Mesothelial cell of epicardium (in vitro differentiated cells): ENCODE measurements at places on chromosomes 7 and 10. TPM values are rescaled to one million over a fixed set of nuclear protein-coding genes. Genes with fewer than 3 reads are reported as not detected.

CCDC3 gene
- total RNA-seq, result 5.2 to 5.7 TPM (median 5.4 TPM) in 3 replicates

HGF gene
- 14.1 to 18.8 TPM (median 15.1 TPM) in 3 replicates for total RNA-seq

GFRA1 gene
- total RNA-seq, result 38.7 to 42.4 TPM (median 40.8 TPM) in 3 replicates

OR2A5 gene
- total RNA-seq, result not detected in 3 replicates

ANK3 gene
- 242 to 270 TPM (median 243 TPM) in 3 replicates for total RNA-seq

AKR1D1 gene
- total RNA-seq, result not detected in 3 replicates

- H3K36me3 ChIP-seq, result no peaks in the 10 kb centered on the region
- H3K27ac ChIP-seq, result no peak overlapping the region
- H3K4me1 ChIP-seq, result peaks cover 8% of the 10 kb centered on the region
- DNase-seq, result no peak
These were observed 3.4 kb upstream of the MNX1 start for GRCh38 chr7:157013602-157014549.

- H3K27ac ChIP-seq, result no peak overlapping the region
- DNase-seq, result no peak
- peaks cover 27% of the 10 kb centered on the region for H3K27me3 ChIP-seq
- no peaks in the 10 kb centered on the region for H3K36me3 ChIP-seq
These were observed 27.4 kb downstream of the SFMBT2 start for GRCh38 chr10:7383442-7383841.

GRCh38 chr10:50396491-50397311, 145.4 kb upstream of the ASAH2 start:
- DNase-seq, result no peak
- H3K36me3 ChIP-seq, result no peaks in the 10 kb centered on the region
- no peaks in the 10 kb centered on the region for H3K27me3 ChIP-seq
- H3K4me1 ChIP-seq, result peaks cover 4% of the 10 kb centered on the region
- H3K4me3 ChIP-seq, result no peak overlapping the region

DNA sequence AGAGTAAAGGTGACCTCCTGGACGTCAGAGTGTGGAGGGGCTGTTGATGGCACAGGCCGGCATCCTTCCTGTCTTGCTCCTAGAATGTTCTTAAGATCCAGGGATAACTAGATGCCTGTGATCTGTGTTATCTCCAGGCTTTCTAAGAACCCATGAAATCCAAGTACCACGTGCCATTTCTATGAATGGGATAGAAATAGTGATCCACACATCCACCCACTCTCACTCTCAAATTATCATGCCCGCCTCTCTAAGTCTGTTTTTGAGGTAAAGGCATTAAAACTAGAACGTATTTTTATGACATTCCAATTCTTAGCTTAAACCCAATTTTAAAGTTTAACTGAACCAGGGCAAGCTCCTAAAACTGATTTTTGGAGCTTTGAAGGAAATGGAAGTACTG, 622.5 kb downstream of the PARD3 start:
- H3K36me3 ChIP-seq, result peaks cover 8% of the 10 kb centered on the region
- no peaks in the 10 kb centered on the region for H3K27me3 ChIP-seq
- peaks cover 51% of the 10 kb centered on the region for H3K4me1 ChIP-seq

DNA sequence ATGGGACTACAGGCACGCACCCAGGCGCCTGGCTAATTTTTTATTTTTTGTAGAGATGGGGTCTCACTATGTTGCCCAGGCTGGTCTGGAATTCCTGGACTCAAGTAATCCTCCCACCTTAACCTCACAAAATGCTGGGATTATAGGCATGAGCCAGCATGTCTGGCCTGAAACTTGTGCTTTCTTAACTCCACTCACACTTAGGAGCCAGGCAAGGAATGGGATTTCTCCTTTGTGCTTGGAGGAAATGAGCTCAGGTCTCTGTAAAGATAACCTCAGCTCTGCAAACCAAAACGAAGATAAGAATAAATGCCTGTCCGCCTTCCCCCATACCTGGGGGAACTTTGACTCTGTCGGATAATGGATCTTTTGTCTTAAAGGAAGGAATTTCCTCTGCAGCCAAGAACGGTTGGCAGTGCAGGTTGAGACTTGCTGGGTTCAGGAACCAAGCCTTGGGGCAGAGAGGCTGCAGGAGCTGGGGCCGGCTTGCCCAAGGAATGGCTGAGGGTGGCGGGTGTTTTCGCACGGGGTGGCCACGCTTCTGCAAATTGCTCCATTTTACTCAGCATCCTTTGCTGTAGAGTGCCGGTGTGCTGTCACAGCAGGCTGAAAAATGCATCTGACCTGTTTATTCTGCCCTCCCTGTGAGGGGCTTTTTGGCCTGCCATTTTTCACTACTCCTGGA, 174.2 kb downstream of the KIAA1217 start:
- peak; percentile 23 for DNase-seq
- peaks cover 21% of the 10 kb centered on the region for H3K36me3 ChIP-seq
- peaks cover 52% of the 10 kb centered on the region for H3K4me1 ChIP-seq
- H3K4me3 ChIP-seq, result peak overlapping the region; percentile 13
- H3K27ac ChIP-seq, result peak overlapping the region; percentile 98

- H3K4me1 ChIP-seq, result peaks cover 44% of the 10 kb centered on the region
- no peak overlapping the region for H3K4me3 ChIP-seq
- DNase-seq, result peak; percentile 55
- no peaks in the 10 kb centered on the region for H3K27me3 ChIP-seq
These were observed 19.7 kb upstream of the FKBP9 start for GRCh38 chr7:32937344-32938174.

DNA sequence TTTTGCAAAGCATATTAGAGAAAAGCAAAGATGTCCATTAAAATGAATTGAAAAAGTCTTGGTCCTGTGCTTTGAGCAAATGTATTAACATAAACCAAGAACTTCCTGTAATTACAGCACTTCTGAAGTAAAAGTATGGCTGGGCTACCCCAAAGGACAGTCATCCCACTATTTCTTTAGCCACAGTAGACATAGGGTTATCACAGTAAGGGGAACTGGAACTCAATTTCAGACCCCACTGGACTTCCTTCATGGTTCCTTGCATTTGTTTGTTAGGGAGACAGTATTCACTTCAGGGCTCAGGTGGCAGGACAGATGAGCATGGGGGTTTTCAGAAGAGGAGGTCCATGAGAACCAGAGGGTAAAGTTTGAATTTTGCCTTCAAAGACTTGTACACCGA, 203.1 kb upstream of the PDE1C start:
- no peak for DNase-seq
- H3K36me3 ChIP-seq, result no peaks in the 10 kb centered on the region
- no peak overlapping the region for H3K4me3 ChIP-seq
- H3K27ac ChIP-seq, result no peak overlapping the region

DNA sequence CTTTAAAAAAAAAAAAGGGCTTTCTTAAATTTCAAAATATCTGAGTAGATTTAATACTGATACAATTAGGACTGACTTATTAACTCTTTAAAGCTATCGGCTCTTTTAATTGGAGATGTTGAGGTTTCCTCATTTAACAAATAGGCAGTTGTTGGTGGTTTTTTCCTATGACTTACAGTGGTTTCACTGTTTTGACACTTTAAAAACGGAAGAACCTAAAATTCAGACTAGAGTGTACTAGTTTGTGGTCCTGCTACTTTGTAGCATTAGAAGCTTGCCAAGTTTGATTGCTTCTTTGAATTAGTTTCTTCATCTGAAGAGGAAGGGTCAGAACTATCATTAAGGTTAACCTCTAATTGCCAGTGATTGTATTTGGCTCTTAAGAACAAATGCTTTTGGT, 27.7 kb downstream of the CUL1 start:
- H3K36me3 ChIP-seq, result peaks cover 2% of the 10 kb centered on the region
- peaks cover 5% of the 10 kb centered on the region for H3K4me1 ChIP-seq
- H3K27me3 ChIP-seq, result no peaks in the 10 kb centered on the region
- no peak overlapping the region for H3K27ac ChIP-seq
- H3K4me3 ChIP-seq, result no peak overlapping the region

GRCh38 chr7:69698109-69698825, 100.0 kb downstream of the AUTS2 start:
- no peak overlapping the region for H3K4me3 ChIP-seq
- H3K27ac ChIP-seq, result no peak overlapping the region
- DNase-seq, result no peak
- H3K27me3 ChIP-seq, result no peaks in the 10 kb centered on the region
- peaks cover 35% of the 10 kb centered on the region for H3K4me1 ChIP-seq
- H3K36me3 ChIP-seq, result no peaks in the 10 kb centered on the region

DNA sequence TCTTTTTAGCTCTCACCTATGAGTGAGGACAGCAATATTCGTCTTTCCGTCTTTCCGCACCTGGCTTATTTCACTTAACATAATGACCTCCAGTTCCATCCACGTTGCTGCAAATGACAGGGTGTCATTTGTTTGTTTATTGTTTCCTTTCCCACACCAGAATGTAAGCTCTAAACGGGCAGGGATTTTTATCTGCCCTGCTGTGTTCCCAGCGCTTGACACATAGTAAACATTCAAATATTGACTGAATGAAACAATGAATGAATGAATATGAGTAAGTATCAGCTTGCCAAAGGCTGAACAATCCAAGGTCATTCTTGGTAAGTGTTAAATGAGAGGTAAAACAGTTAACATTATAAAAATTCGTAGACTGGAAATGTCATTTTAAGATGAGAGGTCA, 12.8 kb downstream of the SH3PXD2A start:
- peaks cover 19% of the 10 kb centered on the region for H3K4me1 ChIP-seq
- no peaks in the 10 kb centered on the region for H3K27me3 ChIP-seq
- H3K36me3 ChIP-seq, result no peaks in the 10 kb centered on the region
- no peak for DNase-seq
- H3K27ac ChIP-seq, result no peak overlapping the region

GRCh38 chr10:116756277-116756676, 13.9 kb upstream of the HSPA12A start:
- H3K4me1 ChIP-seq, result peaks cover 2% of the 10 kb centered on the region
- H3K36me3 ChIP-seq, result no peaks in the 10 kb centered on the region
- no peak for DNase-seq
- peaks cover 13% of the 10 kb centered on the region for H3K27me3 ChIP-seq
- H3K27ac ChIP-seq, result no peak overlapping the region
- H3K4me3 ChIP-seq, result no peak overlapping the region

GRCh38 chr10:18409599-18410397, 241.6 kb downstream of the NSUN6 start:
- H3K27ac ChIP-seq, result no peak overlapping the region
- no peaks in the 10 kb centered on the region for H3K4me1 ChIP-seq
- H3K27me3 ChIP-seq, result no peaks in the 10 kb centered on the region
- DNase-seq, result no peak

GRCh38 chr10:124612611-124613498, 131.3 kb downstream of the FAM53B start:
- no peak overlapping the region for H3K4me3 ChIP-seq
- no peak for DNase-seq
- peaks cover 2% of the 10 kb centered on the region for H3K4me1 ChIP-seq
- H3K27me3 ChIP-seq, result no peaks in the 10 kb centered on the region
- H3K36me3 ChIP-seq, result peaks cover 2% of the 10 kb centered on the region
- peak overlapping the region; percentile 78 for H3K27ac ChIP-seq

DNA sequence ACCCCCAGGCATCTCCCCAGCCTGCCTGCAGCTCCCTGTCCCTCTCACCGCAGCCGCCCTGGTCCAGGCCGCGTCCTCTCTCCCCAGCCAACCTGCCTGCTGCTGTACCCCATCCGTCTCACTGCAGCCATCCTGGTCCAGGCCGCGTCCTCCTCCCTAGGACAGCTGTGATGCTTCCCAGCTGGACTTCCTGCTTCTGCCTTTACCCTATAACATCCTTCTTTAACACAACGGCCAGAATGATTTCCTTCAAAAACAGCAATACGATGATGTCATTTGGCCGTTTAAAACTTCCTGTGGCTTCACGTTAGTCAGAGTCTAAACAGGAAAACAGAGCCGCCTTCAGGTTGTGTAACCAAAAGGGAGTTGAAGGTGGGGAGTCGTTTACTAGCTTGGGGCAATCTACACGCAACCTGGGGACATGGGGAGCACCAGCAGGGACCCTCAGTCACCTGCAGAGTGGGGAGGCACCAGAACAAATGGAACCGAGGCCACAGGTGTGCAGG, 32.2 kb upstream of the ZFAND2A start:
- no peaks in the 10 kb centered on the region for H3K36me3 ChIP-seq
- H3K4me1 ChIP-seq, result no peaks in the 10 kb centered on the region
- peaks cover 75% of the 10 kb centered on the region for H3K27me3 ChIP-seq
- no peak for DNase-seq
- H3K4me3 ChIP-seq, result no peak overlapping the region

DNA sequence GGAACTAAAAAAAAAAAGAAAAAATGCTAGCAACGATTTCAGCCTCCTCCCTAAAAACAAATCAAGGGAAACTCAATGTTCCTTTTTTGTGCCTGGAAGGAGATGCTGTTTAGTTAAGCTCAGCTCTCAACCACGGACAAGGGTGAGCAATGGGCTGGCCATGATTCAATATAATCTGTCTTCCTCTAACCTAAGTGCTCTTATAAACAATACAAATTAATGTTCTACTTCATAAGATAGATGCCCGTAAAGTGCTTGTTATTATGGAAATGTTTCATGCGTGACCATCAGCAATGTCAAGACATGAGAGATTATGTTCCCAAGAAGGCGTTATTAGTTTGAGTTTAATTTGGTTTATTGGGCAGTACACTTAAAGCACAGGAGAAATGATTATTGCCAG, 320.3 kb downstream of the SFMBT2 start:
- H3K4me1 ChIP-seq, result peaks cover 8% of the 10 kb centered on the region
- peaks cover 12% of the 10 kb centered on the region for H3K27me3 ChIP-seq
- H3K27ac ChIP-seq, result no peak overlapping the region
- no peaks in the 10 kb centered on the region for H3K36me3 ChIP-seq
- no peak for DNase-seq

GRCh38 chr10:74213571-74214162, 62.6 kb downstream of the ADK start:
- H3K4me3 ChIP-seq, result no peak overlapping the region
- peaks cover 15% of the 10 kb centered on the region for H3K36me3 ChIP-seq
- no peak for DNase-seq

DNA sequence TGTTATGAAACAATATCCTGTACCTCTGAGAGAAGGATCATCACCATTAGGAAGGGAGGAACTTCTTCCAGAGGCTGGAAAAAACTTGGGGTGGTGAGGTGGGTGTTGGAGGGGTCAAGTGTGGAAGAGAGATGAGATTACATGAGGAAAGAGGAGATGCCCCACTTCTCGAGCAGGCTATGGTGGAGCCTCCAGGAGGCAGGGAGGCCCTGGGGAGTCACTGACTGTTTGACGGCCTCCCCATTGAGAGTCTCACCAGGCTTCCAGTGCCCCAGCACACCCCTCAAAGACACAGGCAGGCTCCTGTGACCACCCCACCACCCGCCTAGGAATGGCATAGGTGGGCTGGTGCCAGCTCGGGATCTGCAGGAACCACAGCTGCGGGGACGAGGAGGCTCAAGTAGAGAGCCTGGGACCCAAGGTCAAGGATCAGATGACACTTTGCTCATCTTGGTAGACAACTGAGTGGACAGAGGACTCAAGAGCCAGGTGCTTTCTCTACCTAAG, 185.3 kb upstream of the GDF10 start:
- DNase-seq, result no peak
- H3K27me3 ChIP-seq, result peaks cover 45% of the 10 kb centered on the region
- no peak overlapping the region for H3K4me3 ChIP-seq
- no peak overlapping the region for H3K27ac ChIP-seq

GRCh38 chr10:103703941-103704919, 151.1 kb downstream of the SH3PXD2A start:
- H3K4me3 ChIP-seq, result no peak overlapping the region
- H3K36me3 ChIP-seq, result no peaks in the 10 kb centered on the region
- H3K27me3 ChIP-seq, result no peaks in the 10 kb centered on the region
- no peak overlapping the region for H3K27ac ChIP-seq

- no peaks in the 10 kb centered on the region for H3K36me3 ChIP-seq
- peak; percentile 46 for DNase-seq
- H3K27me3 ChIP-seq, result peaks cover 52% of the 10 kb centered on the region
- peak overlapping the region; percentile 72 for H3K4me3 ChIP-seq
- H3K27ac ChIP-seq, result peak overlapping the region; percentile 31
These were observed 222.3 kb upstream of the MKLN1 start for GRCh38 chr7:131105294-131105798.

GRCh38 chr10:76711222-76711997, 926.2 kb downstream of the KCNMA1 start:
- no peak overlapping the region for H3K4me3 ChIP-seq
- no peak for DNase-seq
- H3K36me3 ChIP-seq, result peaks cover 2% of the 10 kb centered on the region

GRCh38 chr7:81846398-81846797, 76.6 kb upstream of the HGF start:
- no peak overlapping the region for H3K27ac ChIP-seq
- H3K4me3 ChIP-seq, result no peak overlapping the region
- peaks cover 9% of the 10 kb centered on the region for H3K4me1 ChIP-seq
- H3K27me3 ChIP-seq, result no peaks in the 10 kb centered on the region
